NCI-H1436 (cell line): ENCODE measurements at places on chromosomes 6 and 20.
A peak's percentile ranks its signal among the peaks of the same experiment; 100 is the strongest.

DNA sequence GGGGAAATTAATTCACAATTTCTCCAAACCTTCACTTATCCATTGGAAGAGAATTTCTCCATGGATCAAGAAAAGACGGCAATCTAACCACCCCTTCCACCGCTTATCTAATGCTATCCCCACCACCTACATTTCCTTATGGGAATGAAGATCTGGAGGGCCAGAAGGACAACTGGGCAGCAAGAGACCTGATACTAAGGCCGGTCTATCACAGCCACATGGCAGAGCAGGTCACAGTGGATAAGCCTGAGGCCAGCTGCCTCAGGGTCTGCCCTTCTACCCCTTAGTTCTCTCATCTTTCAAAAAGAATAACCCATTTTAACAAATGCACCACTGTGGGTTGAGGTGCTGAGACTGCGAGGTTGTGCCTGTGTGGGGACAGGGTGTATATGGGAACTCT lies 37.1 kb downstream of the MAN1A1 start:
- no peak for DNase-seq

- no peak for DNase-seq
These were observed 44.0 kb downstream of the SPDEF start for GRCh38 chr6:34511915-34512737.

DNA sequence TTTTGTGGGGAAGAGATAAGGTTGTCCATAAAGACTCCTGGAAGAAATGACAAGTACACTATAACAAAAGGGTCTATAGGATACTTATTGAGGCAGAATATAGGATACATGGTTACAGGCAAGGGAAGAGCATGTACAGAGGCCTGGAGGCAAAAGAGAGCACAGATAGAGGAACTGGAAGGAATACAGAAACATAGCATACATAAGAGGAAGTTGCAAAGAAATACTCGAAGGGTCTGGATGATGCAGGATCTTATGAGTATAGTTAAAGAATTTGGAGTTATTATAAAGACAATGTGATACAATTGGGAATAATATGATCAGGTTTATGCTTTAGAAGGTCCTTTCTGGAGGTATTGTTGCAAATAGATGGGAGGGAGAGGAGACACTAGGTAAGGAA lies 592.7 kb upstream of the POU3F2 start:
- DNase-seq: no peak

DNA sequence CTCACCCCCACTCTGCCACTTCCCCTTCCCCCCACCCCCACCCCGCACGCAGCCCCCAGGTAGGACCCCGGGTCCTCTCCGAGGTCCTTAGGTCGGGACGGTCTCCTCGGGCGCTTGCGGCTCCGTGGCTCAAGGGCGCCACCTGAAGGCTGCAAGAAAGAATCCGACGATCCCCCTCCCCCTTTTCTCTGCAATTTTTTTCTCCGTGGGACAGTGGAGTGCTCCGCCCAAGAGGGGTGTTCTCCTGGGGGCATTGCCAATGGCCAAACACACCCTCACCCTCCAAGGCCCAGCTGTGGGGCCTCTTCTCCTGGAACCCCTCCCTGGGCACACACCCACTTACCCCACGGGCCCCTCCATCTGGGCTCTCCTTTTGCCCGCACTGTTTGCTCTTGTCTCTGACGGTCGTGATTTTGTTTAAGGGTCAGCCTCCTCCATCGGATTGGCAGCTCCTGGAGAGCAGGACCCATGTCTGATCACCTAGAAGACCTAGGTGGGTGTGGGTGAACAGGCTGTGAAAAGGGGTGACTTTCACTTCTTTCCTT lies 1.1 kb upstream of the TMEM74B start:
- DNase-seq: peak; percentile 33

DNA sequence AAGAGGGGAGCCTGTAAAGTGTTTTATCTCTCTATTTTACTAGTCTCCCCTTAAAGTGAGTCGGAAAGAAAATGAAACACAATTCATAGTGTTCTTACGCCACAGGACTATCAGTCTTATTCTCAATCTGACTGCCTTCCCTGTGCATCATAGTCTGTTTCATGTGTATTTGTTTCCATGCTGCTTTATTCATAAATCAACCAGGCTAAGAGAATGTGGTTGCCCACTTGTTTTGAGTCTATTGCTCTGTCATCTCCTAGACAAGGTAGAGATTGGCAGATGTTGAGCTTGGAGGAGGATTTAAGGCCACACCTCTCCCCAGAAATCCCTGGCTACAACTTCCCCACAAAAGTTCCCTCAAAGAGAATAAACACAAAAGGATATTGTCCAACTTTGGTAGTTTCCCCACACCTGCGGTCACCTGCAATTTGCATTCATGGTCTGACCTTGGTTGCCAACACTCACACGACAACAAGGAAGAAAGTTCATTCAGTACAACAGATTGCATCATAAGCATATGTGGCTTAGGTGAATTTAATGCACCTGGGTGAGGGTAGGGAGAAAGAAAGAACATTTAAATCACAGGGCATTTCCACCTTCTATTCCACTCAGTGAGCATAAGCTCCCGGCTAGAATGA lies 167.1 kb upstream of the FBXL4 start:
- no peak for DNase-seq

- peak; percentile 68 for DNase-seq
These were observed 21.9 kb downstream of the CD40 start for GRCh38 chr20:46139908-46140482.

GRCh38 chr6:31143148-31143547 lies 4.3 kb upstream of the PSORS1C2 start:
- no peak for DNase-seq

DNA sequence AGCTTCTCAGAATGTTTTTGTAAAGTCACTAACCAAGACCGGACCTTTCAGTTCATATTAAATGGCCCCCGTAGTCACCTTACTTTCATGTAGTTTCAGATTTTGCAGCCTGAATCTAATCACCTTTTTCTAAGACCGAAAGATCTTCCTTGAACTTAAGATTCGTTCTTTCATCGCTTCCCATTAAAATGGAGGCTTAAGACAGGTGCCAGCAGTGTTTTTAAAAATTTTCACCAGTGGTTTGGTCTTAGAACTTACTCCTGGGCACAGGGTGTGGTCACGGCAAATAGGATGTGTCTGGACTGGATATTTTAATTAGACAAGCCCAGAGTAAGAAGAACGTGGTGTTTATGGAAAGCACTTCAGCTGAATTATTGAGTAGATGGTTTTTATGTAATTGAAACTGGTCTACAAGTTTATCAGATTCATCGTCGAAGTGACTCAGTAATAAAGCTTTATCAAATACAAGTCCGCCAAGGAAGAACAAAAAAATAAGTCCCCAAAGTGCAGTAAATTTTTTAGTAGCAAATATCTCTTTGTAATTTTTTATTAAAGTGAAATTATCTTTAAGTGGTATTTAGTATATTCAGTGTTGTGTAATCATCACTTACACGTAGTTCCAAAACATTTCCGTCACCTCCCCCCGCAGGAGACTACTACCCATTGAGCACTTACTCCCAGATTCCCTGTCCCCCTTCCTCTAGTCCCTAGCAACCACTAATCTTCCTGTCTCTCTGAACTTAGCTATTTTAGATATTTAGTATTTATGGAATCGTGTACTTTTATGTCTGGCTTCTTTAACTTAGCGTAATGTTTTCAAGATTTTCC lies 868 bp downstream of the SRSF3 start:
- no peak for DNase-seq

- DNase-seq: peak; percentile 58
These were observed 288.3 kb upstream of the ZNF337 start for GRCh38 chr20:25984933-25985332.

- no peak for DNase-seq
These were observed 260.6 kb downstream of the PRL start for GRCh38 chr6:22036275-22036674.

DNA sequence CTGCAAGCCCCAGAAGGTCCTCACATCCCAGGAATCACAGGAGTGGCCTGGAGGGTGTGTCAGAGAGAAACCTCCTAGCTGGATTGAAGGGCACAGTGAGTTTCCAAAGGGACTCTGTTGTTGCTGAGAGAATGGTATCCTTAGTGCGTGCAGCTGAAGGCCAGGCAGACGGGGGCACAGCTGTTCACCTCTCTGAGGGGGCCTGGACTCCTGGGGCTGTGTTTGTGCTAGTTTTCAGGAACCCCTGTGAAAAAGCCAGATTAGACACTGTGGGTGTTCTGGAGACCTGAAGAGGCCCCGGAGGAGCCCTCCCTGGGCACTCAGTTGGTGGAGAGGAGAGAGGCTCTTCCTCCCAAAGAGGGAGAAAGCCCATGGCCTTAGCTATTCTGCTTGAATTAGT lies 223.4 kb downstream of the FARS2 start:
- DNase-seq: no peak

GRCh38 chr20:63059684-63060056 lies 52.9 kb upstream of the BHLHE23 start:
- no peak for DNase-seq

GRCh38 chr6:128993166-128993565 lies 110.2 kb downstream of the LAMA2 start:
- DNase-seq: no peak

DNA sequence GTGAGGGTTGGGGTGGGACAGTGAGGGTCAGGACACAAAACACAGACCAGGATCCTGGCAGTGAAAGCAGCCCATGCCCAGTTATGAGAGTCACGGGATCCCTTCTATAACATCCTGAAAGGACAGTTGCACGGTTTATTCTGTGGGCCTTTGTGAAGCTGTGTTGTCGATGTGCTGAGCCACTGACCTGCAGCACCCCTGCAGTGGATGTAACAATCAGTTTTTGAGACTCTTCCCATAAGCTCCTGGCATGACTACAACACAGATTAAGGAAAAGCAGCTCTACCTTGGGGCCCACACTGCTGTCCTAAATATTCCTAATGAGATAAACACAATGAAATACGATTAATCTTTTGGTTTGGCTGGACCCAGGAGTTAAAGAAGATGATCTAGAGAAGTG lies 3.7 kb downstream of the PYGB start:
- no peak for DNase-seq

DNA sequence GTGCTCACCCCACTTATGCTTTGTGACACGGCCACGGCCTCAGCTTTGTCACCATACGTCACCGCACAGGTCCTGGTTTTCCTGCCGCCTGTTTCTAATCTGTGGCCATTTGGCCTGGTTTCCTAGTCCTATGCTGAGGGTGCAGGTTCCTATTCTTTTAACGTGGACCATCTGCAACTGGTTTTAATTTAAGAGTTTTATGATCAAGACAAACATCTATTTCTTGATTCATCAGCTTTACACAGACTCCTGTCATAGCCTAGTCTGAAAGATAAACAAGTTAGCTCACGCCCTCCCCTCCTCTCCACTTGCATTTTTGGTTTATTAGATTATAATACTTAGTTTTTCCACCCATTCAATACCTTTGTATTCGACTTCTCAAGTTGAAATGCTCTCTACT lies 97.5 kb upstream of the RPS6KA2 start:
- no peak for DNase-seq

GRCh38 chr6:36204068-36204753 lies 7.7 kb downstream of the BRPF3 start:
- no peak for DNase-seq

- no peak for DNase-seq
These were observed 435.2 kb upstream of the MANEA start for GRCh38 chr6:95142101-95142500.

- DNase-seq: no peak
These were observed 184.4 kb downstream of the GJA10 start for GRCh38 chr6:90078513-90079289.
